ENCODE measurements at places on chromosomes 2 and 18.

GRCh38 chr2:174445248-174445647 is 41.6 kb downstream of the GPR155 start:
- ATAC-seq: no peak

GRCh38 chr2:235647877-235648276 is 154.0 kb downstream of the AGAP1 start:
- no peak for ATAC-seq

GRCh38 chr2:207203056-207203455 is 37.3 kb upstream of the KLF7 start:
- no peak for ATAC-seq

DNA sequence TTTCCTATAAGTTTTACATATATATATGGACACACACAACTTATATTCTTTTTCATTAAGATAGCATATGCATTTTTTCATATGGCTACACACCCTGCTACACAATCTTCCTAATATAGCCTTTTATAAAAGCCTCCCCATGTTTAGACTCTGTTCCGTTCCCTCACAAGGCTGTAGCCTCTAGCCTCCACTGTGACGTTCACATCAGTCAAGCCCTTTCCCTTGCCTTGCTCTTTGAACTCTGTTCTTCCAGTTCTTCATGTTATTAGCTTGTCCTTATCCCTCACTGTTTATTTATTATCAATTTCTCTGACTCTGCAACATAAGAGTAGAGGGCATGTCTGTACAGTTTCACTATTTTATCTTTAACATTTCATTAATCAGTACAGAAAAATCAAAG is 38.9 kb downstream of the HADHB start:
- no peak for ATAC-seq

DNA sequence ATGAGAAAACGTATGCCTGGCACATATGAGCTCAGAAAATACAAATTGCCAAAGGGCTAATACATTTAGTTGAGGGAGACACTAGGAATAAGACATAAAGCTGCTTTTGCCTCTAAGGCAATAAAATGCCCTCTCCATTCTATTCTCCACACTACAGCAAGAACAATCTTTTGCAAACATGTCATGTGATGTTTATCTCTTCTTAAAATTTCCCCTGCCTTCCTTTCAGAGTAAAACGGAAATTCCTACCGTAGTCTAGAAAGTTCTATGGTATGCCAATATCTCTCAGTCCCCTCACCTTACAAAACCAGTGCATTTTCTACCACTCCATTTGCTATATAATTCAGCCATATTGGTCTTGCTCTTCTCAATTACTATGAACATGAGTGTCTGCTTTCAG is 33.1 kb downstream of the C18orf54 start:
- ATAC-seq: no peak

DNA sequence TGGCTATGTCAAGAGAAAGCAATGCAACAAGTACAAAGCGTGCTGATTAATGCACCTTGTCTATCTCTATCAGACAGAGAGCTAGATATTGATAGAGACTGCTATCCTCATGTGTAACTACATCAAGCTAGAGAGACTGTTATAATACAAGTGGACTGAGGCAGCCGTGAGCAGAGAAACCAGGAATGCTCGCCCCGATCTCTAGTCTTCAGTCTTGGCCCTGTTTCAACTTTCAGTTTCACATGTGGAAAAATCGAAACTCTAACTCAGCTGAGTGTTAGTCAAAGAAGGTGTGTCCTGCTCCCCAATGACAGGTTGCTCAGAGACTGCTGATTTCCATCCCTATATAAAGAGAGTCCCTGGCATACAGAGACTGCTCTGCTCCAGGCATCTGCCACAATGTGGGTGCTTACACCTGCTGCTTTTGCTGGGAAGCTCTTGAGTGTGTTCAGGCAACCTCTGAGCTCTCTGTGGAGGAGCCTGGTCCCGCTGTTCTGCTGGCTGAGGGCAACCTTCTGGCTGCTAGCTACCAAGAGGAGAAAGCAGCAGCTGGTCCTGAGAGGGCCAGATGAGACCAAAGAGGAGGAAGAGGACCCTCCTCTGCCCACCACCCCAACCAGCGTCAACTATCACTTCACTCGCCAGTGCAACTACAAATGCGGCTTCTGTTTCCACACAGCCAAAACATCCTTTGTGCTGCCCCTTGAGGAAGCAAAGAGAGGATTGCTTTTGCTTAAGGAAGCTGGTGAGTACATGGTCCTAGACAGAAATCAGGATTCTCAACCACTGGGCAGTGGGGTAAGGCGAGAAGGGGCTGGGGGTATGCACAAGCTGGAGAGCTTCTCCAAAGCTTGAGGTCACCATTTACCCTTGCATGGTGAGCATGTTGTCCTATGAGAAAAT is at the start of gene RSAD2:
Gene RSAD2 (plus strand): TSS at position 376 of the 903 bp plus-strand sequence. CDS start 24 bp downstream, at position 400.
- peak; percentile 89 for ATAC-seq

DNA sequence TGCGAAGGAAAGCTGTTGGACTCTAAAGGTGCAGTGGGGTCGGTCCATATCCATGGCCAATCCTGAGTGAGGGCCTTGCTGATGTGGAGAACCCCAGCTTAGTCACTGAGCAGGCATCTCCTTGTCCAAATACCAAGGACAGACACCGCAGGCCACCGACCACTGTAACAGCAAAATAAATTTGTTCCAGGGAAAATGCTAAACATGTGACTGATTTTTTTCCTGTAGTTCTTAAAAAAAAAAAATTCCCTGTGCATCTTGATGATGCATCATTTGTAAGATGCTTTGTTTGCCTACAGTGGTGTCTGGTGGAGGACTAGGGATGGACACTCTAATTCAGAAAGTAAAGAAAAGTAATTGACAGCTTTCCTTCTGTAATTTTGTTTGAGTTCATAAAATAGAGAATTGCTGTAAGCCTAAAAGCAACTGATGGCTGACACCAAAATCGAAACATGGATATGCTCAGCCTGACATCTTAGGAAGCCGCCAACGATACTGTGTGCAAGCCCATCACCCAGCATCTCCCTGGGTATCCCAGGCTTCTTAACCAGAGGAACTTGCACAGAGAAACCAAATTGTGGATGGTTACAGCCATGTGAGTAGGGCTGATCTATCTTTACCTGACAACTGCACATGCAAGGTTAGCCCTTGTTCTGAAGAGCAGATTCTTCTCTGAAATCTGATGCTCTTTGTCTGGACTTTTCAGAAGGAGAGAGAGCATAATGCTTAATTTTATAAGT is 188.6 kb downstream of the ARL4C start:
- no peak for ATAC-seq
